HuH-7.5 (cell line): ENCODE measurements at places on chromosomes 16 and 17.

GRCh38 chr17:78416791-78417530 is 38.5 kb downstream of the PGS1 start:
- no peak for DNase-seq

- DNase-seq: peak; percentile 84
Observed at GRCh38 chr17:68291836-68292688, 767 bp downstream of the ARSG start.

- DNase-seq: no peak
Observed at GRCh38 chr16:82699260-82699659, 72.5 kb downstream of the CDH13 start.

DNA sequence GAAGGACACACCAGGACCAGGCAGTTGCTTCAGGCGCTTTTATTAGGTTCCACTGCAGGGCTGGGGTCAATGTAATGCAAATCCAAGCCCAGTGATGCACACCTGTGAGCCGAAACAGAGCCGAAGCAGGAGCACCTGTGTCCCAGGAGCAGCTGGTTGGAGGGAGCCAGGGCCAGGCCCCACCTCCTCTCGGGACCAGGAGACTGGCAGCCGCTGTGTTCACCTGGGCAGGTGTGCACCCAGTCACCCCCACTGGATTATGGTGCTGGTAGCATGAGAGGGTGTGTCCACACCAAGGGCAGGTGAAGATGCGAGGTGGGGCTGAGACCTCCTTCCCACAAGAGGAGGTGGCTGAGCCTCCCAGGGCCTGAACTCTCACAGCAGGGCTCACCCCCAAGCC is 4.7 kb upstream of the FAAP100 start:
- no peak for DNase-seq

- DNase-seq: no peak
Observed at GRCh38 chr16:78594191-78594590, 494.7 kb downstream of the WWOX start.

DNA sequence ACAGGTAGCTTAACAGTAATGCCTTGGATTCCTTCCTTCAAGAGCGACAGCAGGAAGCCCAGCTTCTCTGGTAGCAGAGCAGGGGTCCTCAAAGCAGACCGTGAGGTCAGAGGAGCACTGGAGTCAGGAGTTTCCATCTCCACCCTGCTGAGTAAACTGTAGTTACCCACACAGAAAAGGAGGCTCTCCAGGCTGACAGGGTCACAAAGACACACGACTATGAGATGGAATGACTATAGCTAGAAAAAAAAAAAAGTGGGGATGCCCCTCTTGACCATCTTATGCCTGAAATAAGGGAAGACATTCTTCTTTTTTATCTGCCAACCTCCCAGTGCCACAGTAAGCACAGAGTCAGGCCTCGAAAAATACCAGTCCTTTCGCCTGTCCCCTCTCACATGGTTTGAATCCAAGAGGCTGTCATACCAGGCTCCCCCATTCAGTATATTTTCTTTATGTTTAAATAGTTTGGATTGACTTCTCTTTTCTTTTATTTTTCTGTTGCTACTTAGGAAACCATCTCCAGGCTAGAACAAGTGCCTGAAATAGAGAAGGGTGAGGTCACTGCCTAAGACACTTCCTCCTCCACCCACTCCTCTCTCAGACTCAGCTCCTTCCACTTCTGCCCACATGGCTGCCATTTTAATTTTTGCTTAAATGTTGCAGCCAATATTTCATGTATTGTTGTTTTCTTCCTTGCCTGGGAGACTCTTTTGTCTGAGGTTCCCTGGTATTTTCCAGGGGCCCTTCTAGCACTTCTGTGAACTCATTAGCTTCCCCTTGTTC is 707.4 kb downstream of the MAF start:
- no peak for DNase-seq

DNA sequence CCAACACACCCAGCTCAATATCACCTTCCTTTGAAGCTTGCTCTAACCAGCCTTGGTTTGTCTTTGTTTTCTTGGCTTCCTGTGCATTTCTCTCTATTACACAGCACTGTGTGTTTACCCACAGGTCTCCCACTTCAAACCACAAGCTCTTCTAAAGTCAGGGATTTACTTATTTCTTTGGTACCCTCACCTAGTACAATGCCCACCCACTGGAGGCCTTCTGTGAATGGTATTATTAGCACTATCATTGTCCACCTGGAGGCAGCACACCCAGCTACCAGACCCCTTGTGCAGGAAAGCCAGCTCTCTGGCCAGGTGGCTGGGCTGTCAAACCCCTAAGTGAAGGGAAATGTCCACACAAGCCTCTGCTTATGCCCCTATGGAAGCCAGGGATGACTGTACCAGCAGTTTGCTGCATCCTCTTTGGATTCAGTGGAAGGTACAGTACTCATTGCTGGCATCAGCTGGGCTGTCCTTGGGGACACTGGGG is 9.4 kb upstream of the TOP2A start:
- DNase-seq: no peak

DNA sequence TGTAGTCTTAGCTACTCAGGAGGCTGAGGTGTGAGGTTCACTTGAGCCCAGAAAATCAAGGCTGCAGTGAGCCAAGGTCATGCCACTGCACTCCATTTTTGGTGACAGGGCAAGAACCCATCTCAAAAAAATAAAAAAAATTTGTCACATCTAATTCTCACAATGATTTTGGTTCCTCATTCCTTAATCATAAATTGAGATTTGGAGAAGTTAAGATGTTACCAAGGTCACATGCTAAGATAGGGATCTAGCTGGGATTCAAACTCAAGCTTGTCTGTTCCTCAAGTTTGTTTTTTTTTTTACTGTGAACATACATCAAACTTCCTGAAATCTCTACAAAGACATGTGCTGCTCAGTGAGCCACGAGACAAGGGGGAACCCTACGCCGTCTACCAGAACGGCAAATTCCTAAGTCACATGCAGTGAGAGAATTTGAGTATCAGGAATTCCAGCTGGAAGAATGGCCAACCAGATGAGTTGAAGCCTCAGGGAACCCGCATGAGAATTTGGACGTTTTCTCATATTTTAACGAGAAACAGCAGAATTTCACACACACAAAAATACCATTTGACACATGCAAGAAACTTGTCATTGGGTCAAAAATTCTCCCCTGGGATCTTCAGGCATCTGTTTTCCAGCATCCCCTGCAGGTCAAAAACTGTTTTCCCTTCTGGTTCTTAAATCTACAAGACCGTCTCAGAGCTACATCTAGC is 414.1 kb upstream of the GOT2 start:
- DNase-seq: no peak

- no peak for DNase-seq
Observed at GRCh38 chr16:85992359-85992758, 93.4 kb downstream of the IRF8 start.

DNA sequence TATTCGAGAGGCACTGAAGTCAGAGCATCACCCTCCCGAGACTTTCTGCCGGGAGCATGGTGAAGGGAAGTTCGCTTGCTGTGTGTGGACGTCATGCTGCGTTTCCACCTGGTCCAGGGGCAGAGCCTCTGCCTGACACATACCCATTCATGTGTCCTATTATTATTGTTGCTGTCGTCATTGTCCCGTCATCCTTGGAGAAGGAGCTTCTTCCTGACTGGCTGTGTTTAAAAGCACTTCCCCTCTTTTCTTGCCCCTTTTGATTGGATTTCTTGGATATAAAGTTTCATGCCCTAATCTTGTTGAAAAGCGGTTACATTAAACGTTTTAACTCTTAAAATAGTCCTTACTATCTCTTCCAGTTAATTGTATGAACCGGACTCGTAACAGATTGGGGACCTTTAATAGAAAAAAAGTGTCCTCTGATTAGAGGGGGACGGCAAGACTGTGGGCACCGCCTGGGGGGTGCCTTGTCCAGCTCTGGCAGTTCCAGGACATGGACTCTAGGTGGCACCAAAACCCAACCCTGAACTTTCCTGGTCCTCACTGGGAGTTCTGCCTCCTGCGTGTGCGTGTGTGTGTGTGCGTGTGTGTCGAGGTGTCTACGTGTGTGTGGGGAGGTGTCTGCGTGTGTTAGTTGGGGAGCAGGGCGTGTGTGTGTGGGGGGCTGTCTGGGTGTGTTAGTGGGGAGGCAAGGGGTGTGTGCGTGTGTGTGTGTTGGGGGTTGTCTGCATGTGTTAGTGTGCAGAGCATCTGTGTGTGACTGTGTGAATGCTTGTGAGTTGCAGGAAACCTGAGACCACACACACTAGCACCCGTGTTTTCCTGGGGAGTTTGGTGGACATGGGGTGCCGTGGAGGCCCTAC is 133.3 kb upstream of the CIBAR2 start:
- DNase-seq: peak; percentile 86

- no peak for DNase-seq
Observed at GRCh38 chr17:55417411-55418268, 4.0 kb downstream of the MMD start.

GRCh38 chr16:9114112-9114511 is 22.7 kb downstream of the HAPSTR1 start:
- no peak for DNase-seq

GRCh38 chr17:63156986-63157385 is 191.0 kb downstream of the TANC2 start:
- no peak for DNase-seq

DNA sequence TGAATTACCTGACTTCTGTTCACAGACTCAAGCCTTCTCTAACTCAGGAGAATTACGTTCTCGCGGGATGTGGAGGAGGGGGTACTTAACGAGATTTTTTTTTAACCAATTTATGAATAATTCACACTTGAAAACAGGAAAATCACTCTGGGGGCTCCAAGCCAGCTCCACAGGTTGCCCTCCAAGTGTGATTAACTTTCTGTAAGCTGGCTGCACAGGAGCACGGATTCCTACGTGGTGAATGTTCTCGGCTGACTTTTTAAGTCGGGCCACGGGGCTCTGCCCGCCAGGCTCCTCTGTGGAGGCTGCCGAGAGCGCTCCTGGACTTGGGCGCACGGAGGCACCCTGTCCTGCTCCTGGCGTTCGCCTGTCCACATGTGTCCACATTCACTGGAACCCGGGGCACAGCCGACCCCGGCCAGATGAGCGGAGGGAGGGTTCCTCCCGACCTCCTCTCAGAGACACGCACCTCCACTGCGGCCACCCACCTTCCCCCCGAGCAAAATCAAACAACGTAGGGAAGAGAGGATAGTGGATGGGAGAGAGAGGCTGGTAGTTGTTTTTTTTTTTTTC is 147.1 kb upstream of the CHMP6 start:
- no peak for DNase-seq

- no peak for DNase-seq
Observed at GRCh38 chr16:14325502-14326401, 254.6 kb downstream of the MRTFB start.

- DNase-seq: peak; percentile 51
Observed at GRCh38 chr17:81910840-81911276, 341 bp downstream of the PCYT2 start.

- no peak for DNase-seq
Observed at GRCh38 chr17:78785663-78786057, 3.6 kb upstream of the CYTH1 start.

- DNase-seq: no peak
Observed at GRCh38 chr17:70608193-70608592, 438.9 kb downstream of the KCNJ2 start.

DNA sequence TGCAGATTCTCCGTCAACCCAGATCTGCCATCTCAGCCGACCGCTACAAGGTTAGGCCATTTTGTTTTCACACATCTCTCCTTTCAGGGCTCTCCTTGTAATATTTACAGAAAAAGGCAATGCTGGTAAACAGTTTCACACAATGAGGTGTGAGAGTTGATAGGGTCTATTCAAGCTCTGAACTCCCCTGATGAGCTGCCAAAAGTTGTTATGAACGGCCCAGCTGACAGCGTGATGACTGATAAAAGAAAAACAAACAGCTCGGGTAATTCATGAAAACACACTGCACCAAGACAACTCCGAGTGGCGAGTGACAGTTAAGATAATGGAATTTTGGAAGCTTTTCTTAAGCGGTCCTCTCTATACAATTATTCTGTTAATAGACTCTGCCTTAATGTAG is 68.1 kb upstream of the IRX5 start:
- DNase-seq: no peak

DNA sequence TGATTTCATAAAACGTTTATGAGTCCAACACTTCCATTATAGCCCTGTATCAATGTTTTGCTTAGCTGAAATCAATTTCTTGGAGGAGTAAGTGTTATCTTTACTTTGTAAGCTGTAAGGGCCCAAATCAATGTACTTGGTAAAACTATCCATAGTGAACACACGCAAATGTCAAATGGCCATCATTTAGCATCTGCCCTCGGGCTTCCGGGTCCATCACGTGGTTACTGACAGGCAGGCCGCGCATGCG is 687 bp upstream of the NARF start:
- peak; percentile 90 for DNase-seq

GRCh38 chr17:1608676-1609075 is 20.0 kb downstream of the SLC43A2 start:
- DNase-seq: no peak

DNA sequence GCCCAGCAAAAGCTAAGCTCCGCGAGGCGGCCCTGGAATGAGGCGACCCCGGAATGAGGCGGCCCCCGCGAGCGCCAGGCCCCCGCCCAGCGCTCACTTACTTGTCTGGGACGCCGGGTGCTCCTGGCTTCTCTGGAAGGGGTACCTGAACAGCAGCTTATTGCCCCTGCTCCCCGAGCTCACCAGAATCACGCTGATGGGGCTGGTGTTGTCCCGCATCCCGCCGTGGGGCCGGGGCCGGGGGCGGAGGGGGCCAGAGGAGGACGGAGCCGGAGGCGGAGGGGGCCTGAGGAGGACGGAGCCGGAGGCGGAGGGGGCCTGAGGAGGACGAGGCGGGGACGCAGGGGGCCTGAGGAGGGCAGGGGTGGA is 440 bp downstream of the NPRL3 start:
- DNase-seq: peak; percentile 37

GRCh38 chr17:43439041-43439440 is 40.2 kb downstream of the ARL4D start:
- no peak for DNase-seq

DNA sequence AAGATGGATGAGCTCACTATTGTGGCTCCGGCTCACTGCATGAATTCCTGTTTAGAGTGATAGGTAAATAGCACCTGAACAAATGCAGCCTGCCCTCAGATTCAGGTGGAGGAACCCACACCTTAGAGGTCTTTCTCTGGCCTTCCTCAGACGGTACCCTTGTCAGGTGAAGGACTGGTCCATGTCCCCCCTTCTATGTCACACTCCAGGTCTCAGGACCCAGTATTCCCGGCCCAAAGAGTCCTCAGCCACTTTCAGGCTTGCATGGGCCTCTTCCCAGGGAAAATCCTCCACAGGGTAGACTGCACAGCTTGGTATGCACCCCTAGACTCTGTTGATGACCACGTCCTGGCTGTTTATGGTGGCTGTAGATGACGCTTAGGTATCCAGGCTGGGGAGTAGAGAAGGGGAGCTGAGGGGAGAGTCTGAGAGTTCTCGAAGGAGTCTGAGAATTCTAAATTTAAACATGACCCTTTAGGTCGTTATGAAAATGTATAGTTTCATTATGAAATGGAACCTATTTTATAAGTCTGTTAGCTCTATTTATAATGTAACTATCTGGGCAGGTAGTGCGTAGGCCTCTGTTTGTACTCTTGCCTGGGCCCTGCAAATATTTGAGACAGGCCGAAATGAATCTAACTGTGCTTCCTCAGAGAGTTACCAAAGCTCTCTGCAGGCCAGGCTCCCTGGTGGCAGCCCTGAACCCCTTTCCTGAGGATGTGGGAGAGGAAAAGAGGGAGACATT is 32.5 kb upstream of the CCR7 start:
- no peak for DNase-seq
